NCI-H774 (cell line): ENCODE measurements at places on chromosomes 13 and 19.

GRCh38 chr19:47156861-47157430 is 26.3 kb downstream of the SAE1 start:
- no peak for DNase-seq

DNA sequence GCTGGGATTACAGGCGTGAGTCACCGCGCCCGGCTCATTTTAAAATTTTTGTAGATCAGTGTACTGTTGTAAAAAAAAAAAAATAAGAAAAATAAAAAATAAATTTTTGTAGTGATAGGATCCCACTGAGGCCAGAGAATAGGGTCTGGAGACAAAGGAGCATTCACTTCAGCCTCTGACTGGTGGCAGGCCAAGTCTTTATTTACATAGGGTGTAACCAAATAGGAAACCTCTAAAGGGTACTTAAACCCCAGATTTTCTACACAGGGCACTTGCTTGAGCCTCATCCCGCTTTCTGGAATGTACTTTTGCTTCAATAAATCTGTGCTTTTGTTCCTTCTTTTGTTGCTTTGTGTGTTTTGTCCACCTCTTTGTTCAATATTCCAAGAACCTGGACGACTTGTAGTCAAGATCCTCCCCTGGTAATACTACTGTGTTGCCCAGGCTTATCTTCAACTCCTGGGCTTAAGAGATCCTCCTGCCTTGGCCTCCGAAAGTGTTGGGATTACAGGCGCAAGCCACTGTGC is 2.1 kb upstream of the PDCD2L start:
- DNase-seq, result no peak

GRCh38 chr19:47658431-47659348 is 49.8 kb downstream of the BICRA start:
- DNase-seq, result no peak

GRCh38 chr19:51333836-51334460 is 8.0 kb downstream of the VSIG10L start:
- DNase-seq, result no peak

DNA sequence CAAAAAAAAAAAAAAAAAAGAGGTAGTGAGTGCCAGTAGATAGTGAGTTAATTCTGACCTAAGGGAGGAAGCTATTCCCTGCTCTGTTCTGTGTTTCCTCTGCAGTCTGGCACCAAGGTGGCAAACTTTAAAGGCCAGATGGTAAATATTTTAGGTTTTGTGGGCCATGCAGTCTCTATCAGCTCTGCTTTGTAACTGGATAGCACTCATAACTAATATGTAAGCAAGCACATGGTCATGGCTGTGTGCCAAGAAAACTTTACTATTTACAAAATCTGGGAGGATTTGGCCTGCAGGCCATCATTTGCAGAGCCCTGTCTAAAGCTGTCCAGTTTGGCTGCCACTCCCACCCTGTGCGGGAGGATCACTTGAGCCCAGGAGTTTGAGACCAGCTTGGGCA is 4.3 kb downstream of the PIN1 start:
- no peak for DNase-seq

- DNase-seq, result no peak
Observed at GRCh38 chr19:47542030-47542475, 27.2 kb upstream of the NAPA start.

DNA sequence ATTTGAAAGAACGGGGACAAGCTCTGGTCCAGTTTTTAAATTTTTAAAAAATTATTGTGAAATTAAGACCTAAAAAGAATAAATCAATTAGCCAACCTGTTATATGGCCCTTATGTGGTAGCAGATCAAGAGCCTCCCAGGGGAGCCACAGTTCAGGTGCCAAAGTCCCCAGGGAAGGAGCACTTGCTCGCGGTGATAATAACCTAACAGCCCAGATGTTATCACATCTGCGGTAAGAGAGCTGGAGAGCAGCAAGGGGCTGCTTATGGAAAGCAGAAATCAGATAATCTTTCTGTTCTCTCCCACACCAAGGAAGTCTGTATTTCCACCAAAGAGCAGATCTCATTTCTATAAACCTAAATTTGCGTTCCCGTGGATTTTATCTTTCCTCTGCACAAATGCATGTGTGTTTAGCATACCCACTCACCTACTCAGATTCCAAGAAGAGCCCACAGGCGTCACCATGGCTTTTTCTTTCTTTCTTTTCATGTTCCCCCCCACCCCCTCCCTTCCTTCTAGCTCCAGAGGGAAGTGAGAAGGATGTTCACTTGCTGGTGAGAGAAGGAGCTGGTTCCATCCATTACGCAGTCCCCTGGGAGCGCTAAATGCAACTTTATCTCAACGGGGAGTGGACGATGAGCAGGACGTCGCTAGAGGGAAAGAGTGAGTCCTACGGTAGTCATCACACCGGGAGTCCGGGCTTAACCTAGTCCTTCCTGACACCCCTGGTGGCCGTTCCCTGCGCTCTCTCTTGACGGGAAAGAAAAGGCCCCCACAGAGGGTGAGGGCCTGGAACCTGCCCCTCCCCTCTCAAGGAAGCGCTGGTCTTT is 1.6 kb upstream of the POU4F1 start:
- DNase-seq, result no peak

GRCh38 chr19:45881909-45882528 is 3.9 kb downstream of the IRF2BP1 start:
- peak; percentile 6 for DNase-seq

DNA sequence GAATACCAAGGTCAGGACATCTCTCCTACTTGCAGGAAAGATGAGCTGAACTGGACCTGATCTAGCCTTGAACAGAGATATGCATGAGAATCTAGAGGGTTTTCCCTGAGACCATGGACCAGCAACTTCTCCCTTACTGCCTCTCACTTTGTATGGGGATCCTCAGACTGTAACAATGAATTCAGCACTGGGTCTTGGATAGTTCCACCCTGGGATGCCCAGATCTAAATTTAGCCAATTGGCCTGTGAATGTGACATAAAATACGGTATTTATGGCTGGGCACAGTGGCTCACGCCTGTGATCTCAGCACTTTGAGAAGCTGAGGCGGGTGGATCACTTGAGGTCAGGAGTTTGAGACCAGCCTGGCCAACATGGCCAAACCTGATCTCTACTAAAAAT is 15.3 kb upstream of the LILRA2 start:
- DNase-seq, result no peak

GRCh38 chr19:5349041-5349440 is 8.4 kb upstream of the PTPRS start:
- DNase-seq, result no peak

DNA sequence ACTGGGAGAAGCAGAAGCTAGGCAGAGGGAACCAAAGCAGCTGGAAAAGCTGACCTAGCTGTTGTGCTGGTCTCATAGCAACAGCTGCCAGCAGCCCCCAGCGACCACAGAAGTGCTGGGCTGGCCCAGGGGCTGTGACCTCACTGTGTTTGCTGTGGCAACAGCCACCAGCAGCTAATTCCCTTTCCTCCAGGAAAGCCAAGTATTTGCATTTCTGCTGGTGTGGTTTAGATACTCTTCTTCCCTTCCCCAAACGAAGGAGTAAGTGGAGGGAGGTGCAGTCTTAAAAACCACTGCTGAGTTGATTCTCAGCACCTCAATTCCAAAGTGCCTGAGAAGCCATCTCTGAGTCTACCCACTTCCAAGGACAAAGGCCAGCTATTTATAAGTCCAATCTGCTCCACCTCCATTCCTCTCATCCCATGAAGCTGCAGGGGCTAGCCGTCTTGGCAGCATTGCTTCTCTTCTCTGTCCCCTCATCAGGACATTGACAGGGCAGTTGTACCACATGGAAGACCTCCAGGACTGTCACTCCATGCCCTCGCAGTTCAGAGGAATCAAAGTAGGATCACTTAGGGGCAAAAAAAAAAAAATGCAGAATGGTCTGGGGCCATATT is 11.5 kb upstream of the CCDC97 start:
- no peak for DNase-seq

DNA sequence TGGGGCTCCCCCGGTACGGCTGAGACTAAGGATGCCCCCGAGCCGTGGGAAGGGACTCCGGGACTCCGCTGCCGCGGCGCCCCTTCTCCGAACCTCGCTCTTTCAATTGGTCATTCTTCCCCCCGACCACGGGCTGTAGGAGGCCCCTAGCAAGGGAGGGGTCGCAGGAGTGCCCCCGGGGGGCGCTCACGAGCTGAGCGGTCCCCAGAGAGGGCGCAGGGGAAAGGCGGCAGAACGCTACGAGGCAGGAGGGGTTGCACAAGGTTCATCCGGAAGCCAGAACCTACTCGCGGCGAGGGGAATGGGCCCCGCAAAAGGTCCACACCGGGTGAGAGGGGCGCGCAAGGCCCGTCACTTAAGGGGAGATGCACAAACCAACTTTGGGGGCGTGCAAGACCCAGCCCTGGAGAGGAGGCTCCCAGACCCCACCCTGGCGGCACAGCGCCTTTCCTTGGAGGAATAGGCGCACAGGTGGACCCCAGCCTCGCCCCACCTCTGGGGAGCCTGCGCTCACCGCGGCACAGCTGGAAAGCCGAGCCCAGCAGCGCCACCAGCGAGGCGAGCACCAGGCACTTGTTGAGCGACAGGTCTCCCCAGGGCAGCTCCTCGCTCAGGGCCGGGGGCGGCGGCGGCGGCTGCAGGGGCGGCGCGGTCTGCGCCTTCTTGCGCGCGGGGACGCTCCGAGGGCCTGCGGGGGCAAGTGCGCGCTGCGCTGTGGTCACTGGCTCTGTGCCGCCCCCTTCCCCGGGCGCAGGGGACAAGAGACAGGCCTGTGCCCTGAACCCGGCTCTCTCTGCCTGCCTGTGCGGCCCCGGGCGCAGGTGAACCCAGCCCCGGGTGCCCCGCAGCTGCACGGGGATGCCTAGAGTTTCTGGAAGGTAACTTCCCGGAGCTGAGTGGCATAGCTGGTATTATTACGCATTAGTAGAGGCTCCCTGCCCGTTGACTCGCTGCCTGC is 2.8 kb downstream of the JSRP1 start:
- DNase-seq, result no peak

GRCh38 chr13:93558637-93559036 is 332.0 kb downstream of the GPC6 start:
- DNase-seq, result no peak

GRCh38 chr19:38033658-38034491 is 126.9 kb downstream of the SIPA1L3 start:
- peak; percentile 36 for DNase-seq

DNA sequence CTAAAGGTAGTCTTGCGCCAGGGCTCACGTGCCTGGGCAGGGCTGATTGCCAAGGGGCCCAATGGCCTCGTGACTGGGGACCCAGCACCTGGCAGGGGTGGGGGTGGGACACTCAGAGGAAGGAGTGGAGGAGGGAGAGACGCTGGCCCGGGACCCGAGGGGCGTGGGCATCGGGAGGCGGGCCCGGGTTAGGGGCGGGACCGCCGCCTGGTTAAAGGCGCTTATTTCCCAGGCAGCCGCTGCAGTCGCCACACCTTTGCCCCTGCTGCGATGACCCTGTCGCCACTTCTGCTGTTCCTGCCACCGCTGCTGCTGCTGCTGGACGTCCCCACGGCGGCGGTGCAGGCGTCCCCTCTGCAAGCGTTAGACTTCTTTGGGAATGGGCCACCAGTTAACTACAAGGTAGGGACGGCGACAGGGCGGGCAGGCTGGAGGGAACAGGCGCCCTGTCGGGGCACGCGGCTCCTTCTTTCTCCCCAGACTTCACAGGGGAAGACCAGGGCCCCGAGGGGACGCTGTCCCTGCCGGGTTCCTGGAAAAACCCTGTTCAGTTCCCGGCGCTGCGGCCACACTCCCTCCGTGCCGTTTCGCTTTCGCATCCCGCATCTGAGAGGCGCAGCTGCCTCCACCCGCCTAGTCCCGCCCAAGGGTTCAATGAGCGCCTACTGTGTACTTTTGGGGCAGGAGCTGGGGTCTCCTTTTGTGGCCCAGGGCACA is at the start of gene IFI30:
TSS of gene IFI30 (plus strand) at position 242 of the 717 bp plus-strand sequence. CDS start at position 271, 29 bp downstream.
- peak; percentile 79 for DNase-seq

DNA sequence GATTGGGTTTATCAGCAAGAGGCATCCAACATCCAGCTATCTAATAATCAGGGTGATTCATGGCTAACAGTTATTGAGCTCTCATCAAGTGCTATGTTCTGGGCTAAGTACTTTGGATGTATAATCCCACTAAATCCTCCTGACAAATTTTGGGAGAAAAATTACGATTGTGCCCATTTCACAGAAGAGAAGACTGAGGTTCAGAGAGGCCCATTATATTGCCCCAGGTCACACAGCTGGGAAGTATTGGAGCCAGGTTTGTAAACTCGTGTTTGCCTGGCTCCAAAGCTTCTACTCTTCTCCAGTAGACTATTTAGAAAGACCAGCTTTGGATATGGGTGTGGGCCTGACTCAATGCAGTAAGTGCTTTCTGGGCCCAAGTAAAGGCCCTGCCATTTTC is 20.9 kb upstream of the CALM3 start:
- DNase-seq, result no peak

DNA sequence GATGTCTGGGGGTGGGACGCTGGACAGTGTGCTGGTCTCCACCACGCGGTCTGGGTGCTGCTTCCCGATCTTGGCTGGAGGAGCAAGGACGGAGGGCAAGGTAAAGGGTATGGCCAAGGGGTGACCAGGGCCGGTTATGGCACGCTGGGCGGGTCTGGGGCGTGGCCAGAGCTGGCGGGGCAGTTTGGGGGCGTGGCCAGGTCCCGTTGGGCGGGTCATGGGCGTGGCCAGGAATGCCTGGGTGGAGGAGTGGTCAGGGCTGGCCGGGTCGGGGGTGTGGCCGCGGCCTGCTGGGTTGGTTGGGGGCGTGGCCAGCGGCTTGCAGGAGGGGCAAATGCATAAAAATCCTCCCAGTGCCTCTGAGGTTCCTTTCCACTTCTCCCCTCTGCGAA is 19.2 kb downstream of the GPX4 start:
- peak; percentile 12 for DNase-seq

DNA sequence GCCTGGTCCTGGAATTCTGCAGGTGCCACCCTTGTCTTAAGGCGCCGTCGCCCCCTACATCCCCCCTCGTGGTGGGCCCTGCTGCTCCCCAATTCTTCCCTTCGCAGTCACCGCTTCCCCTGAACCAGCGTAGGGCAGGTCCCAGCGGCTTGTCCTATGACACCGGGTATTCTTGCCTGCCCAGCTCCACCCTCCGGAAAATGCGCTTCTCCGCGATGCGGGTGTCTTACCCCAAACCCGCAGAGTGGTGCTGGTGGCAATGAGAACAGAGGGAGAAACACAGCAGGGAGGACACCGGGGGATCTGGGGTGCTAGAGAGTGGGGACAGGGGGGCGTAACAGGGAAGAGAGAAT is 9.0 kb downstream of the ZNF808 start:
- DNase-seq, result no peak

- DNase-seq, result no peak
Observed at GRCh38 chr19:43524922-43525835, 1.8 kb downstream of the ETHE1 start.

- DNase-seq, result no peak
Observed at GRCh38 chr13:95642028-95642621, 2.4 kb downstream of the DZIP1 start.

DNA sequence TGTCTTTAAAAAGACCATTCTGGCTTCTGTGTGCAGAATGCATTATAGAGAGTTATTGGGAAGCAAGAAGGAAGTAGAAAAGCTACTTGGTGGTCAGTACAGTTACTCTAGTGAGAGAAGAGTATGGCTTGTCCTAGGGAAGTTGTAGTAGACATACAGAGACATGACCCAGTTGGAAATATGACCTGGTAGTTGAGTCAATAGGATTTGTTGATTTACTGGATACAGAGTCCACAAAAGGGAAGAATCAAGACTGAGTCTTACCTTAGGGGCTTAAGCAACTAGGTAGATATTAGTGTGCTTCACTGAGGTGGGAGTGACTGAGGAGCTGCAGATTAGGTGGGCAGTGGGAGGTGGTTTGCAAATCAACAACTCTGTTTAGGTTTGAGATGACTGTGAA is 48.8 kb downstream of the RASL11A start:
- DNase-seq, result no peak
